ENCODE measurements at places on chromosomes 16 and 17.
A peak's percentile ranks its signal among the peaks of the same experiment; 100 is the strongest.

GRCh38 chr17:56793531-56793930 is 40.2 kb downstream of the C17orf67 start:
- no peak for DNase-seq

GRCh38 chr17:83171661-83172060 is 92.3 kb downstream of the METRNL start:
- DNase-seq: no peak

DNA sequence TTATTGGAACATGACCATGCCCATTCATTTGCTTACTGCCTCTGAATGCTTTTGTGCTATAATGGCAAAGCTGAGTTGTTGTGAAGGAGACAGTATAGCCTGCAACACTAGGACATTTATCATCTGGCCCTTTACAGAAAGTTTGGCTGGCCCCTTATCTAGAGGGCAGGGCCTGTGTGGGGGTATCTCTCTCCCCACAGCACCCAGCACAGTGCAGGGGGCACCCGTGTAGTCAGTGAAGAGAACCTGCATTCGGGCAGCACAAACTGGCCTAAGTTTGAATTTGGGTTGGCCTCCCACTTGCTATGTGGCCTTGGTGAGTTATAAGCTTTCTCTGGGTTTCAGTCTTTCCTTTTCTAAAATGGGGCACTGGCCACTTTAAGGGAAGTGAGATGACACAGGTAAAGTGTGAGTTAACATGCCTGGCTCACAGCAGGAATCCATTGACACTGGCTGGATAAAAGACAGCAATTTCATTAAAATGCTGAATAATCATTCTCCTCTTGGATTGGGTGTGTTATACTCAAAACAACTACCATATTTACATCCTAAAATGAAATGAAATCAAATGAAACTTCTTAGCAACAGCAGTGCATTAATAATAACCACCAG is 12.1 kb downstream of the UBE2O start:
- DNase-seq: no peak

GRCh38 chr17:49053171-49053829 is 56.1 kb downstream of the IGF2BP1 start:
- DNase-seq: no peak

GRCh38 chr17:45116434-45117016 is 15.8 kb downstream of the PLCD3 start:
- peak; percentile 58 for DNase-seq

DNA sequence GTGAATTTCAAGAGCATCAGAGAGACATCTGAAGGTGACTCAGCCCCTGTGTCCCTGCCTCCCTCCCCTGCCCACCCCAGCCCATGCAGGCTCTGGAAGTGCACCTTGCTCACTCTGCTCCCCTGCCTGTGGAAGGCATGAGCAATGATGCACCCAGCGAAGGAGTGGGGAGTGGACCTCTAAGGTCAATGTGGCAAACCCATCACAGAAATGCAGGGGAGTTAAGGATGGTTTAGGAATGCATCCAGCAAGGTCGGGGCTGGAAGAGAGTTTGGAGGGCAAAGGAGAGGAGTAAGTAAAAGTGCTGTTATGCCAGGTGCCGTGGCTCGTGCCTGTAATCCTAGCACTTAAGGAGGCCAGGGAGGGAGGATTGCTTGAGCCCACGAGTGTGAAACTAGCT is 61.9 kb downstream of the CYB5B start:
- no peak for DNase-seq

- no peak for DNase-seq
Observed at GRCh38 chr17:38851434-38851833, 2.1 kb downstream of the RPL23 start.

- DNase-seq: no peak
Observed at GRCh38 chr17:16345565-16345964, 7.7 kb downstream of the CENPV start.

DNA sequence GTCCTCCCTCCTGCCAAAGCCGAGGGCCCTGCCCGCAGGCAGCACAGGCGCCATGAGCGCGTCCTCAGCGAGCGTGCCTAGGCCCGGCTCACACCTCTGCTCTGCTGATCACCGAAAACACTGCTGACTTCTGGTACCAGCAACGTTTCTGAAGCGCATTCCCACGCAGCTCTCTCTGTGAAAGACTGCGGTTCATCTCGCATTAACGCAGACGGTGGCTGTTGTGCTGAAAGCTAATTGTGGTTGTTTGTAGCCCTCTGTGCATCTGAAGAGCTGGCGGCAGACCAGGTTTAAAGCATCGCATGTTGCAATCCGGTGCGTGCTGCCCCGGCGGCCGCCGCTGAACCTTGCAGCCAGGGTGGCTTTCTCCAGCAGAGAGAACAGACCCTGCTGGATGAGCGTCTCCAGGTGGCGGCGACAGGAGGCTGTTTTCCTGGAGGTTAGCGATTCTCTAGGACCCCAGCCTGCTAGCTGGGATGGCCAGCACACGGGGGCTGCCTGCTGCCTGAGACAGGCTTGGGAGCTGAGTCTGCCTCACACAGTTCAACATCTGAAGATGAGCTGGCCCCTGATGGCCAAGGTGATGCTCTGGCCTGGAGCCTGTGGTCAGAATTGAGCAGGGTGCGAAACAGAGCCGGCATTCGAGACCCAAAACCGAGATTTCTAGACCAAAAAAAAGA is 49.8 kb upstream of the CHMP6 start:
- DNase-seq: no peak

GRCh38 chr17:41474863-41475262 is 6.1 kb downstream of the KRT35 start:
- DNase-seq: no peak

DNA sequence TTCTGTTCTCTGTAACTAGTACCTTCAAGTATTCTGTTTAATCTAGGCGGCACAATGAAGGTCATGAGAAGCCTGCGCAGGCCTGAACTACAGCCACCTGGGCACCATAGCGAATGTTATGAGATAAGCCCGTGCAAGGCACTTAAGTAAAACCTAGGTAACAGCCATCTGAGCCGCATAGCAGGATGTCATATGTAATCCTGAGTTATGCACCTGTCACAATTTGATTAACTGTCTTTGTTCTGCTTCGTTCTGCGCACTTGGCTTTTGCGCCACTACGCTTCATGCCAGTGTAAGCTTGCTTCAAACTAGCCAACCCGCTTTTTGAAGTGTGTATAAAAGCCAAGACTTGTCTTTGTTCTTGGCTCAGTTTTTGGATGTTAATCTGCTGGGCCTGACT is 449.8 kb downstream of the KCNJ18 start:
- no peak for DNase-seq

DNA sequence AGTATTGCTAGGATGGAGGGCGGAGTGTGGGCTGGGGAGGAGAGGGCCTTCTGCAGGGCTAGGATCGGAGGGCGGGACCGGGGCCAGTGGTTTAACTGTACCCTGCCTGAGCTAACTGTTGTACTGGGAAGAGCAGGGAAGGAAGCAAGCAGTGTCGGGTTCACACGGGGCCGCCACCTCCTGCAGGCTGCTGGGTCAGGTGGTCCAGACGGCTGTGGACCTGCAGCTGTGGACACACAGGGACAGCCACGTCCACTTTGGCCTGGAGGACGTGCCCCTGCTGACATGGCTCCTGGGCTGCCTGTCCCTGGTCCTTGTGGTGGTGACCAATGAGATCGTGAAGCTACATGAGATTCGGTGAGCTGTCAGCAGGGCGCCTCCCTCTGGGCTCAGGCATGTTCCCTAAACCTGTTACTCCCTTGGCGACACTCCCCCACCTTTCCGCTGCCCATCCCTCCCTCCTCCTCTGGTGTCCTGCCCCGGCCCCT is 16.6 kb downstream of the CASKIN2 start:
- no peak for DNase-seq

- no peak for DNase-seq
Observed at GRCh38 chr16:69620573-69620972, 54.8 kb downstream of the NFAT5 start.

DNA sequence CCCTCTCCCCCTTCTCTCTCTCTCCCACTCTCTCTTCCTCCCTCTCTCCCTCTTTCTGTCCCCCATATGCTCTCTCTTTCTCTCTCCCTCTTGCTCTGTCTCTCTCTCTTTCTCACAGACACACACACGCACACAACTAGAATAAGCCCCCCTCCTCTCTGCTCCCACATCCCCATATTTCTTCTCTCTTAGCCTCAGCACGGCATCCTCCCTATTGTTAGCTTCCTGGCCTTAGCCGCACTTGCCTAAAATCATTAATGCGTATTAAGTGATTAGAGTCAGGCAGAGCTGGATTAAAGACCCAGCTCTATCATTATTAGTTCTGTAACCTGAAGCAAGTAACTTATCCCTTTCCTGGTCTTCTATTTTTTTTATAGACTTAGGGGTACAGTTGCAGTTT is 319.0 kb upstream of the C16orf82 start:
- no peak for DNase-seq

DNA sequence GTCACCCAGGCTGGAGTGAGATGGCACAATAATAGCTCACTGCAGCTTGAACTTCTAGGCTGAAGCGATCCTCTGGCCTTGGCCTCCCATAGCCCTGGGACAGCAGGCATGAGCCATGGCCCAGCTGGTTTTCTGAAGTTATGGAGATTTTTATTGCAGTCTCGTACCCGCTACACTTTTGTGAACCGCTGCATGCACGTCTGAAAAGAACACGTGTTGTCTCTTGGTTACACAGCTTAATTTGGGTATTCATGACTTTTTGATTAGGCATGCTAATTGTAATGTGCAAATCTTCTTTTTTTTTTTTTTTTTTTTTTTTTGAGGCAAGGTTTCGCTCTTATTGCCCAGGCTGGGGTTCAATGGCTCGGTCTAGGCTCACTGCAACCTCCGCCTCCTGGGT is 13.4 kb downstream of the SLC25A10 start:
- no peak for DNase-seq

- DNase-seq: no peak
Observed at GRCh38 chr16:88809068-88809675, 2.6 kb downstream of the APRT start.

- DNase-seq: no peak
Observed at GRCh38 chr16:22732400-22732799, 81.6 kb upstream of the HS3ST2 start.

DNA sequence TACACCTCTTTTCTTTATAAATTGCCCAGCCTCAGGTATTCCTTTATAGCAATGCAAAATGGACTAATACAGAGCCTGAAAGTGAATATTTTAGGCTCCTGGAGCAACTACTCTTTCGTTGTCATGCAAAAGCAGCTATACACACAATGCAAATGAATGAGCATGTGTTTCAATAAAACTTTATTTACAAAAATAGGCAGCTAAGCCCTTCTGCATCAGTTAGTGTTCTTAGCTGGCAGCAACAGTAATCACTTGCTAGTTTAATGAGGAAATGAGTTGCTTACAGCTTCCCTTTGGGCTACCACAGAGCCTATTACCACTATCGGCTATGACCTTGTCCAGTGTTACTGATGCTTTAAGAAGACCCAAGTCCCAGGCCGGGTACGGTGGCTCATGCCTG is 402.9 kb downstream of the XYLT1 start:
- DNase-seq: no peak

GRCh38 chr16:78416400-78416799 is 316.9 kb downstream of the WWOX start:
- no peak for DNase-seq

DNA sequence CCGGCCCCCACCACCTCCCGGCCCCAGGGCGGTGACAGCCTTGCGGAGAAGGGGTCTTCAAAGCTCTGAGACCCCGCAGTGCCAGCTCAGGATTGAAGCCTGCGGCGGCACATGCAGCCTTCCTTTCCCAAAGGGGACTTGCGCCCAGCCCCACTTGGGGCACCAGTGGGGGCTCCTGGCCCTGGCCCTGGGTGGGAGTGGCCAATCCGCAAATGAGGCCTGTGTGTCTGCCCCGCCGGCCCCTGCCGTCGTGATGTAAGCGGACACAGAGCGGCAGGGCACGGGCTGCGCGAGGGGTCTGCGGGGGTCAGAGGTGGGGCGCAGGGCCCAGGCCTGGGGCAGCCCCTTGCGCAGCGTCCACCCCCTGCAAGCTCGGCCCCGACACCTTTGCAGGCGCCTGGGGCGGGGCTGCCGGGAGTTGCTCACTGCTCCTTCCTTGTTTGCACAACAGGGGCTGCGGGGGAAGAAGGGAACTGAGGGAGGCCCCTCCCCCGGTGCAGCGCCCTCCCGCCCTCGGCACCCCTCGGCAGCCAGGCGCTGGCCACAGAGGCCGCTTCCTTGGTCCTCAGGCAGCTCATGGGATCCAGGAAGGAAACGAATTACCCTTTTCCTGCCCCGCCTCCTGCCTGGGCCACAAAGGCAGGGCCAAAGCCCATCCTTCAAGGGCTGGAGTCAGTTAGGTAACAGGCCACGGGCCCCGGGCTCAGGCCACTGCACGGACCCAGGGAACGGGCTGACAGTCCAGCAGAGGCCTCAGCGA is 2.9 kb downstream of the SLC16A3 start:
- peak; percentile 81 for DNase-seq

DNA sequence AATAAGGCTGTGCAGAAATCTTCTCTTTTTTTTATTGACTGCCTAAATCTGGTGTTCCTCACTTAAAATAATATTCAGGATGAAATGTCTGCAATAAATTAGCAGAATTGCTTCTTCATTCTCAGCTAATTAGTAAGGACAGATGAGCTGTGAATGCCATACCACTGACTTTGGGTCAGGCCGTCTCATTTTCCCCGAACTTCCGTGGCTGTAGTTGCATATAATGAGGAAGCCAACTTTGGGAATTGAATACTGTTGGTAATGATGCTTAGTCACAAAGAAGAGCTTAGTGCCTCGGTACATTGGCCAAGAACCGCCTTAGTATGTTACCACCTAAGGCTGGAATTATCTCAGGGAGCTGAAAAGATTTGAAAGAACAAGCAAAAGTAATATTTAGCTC is 47.6 kb downstream of the NUP93 start:
- no peak for DNase-seq

- DNase-seq: no peak
Observed at GRCh38 chr17:5370411-5370810, 49.1 kb downstream of the NUP88 start.

GRCh38 chr16:50675686-50676610 is 5.2 kb downstream of the SNX20 start:
- DNase-seq: no peak

- DNase-seq: peak; percentile 87
Observed at GRCh38 chr17:51056813-51057510, 63.7 kb downstream of the SPAG9 start.

DNA sequence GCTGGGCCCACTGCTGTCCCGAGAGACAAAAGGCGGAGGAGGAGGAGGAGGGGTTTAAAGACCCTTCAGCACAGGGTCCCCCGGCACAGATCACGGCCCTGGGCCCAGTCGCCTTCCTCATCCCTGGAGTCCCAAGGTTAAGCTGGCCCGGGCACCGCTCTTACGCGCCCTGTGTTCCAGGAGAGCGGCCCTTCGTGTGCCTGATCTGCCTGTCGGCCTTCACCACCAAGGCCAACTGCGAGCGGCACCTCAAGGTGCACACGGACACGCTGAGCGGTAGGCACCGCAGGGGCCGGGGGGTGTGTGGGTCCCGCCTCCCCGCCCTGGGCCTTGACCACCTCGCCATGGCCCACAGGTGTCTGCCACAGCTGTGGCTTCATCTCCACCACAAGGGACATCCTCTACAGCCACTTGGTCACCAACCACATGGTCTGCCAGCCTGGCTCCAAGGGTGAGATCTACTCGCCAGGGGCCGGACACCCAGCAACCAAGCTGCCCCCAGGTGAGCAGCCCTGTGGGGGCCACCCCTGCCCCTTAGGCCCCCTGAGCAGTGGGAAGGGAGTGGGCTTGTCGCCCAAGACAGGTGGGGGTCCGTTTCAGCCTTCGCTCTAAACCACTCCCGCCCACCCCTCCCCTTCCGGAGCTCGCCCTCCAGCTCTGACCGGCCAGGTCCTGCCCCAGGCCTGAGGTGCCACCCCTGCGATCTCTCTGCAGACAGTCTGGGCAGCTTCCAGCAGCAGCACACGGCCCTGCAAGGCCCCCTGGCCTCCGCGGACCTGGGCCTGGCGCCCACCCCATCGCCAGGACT is 37.6 kb upstream of the ZC3H18 start:
- no peak for DNase-seq
